ENCODE measurements at places on chromosomes 7 and 10.

GRCh38 chr10:97921581-97922021, 72.0 kb downstream of the GOLGA7B start:
- DNase-seq = no peak

- DNase-seq = no peak
Observed at GRCh38 chr7:41576166-41576565, 126.7 kb downstream of the INHBA start.

DNA sequence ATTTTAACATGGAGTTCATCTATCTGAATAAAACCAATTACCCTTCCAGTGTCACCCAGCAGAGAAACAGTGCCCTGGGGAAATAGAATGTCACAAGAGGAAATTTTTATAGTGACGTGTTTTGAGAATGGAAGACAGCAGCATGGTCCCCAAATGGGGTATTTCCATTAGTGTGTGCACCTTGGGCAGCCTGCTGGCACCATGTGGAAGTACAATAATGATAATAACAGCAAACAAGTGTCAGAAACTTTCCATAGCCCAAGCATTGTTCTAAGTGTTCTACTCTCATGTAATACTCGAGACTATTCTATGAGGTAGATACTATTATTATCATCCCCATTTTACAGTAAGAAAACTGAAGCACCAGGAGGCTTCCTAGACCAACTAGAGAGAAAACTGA, 2.2 kb upstream of the PDE1C start:
- DNase-seq = no peak

GRCh38 chr10:4213441-4213840, 428.4 kb upstream of the KLF6 start:
- DNase-seq = no peak

- DNase-seq = no peak
Observed at GRCh38 chr7:1649751-1650326, 20.2 kb upstream of the ELFN1 start.

DNA sequence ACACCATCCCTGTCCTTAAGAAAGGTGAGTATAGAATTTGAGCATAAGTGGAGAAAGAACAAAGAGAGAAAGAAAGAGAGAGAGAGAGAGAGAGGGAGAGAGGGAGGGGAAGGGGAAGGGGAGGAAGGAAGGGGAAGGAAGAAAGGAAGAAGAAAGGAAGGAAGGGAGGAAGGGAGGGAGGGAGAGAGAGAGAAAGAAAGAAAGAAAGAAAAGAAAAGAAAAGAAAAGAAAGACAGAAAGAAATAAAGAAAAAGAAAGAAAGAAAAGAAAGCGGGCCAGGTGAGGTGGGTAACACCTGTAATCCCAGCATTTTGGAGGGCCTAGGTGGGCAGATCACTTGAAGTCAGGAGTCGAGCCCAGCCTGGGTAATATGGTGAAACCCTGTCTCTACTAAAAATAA, 19.9 kb downstream of the CCL24 start:
- DNase-seq = no peak

- no peak for DNase-seq
Observed at GRCh38 chr7:135859538-135859937, 110.9 kb upstream of the FAM180A start.

GRCh38 chr10:76552091-76552873, 1085.3 kb downstream of the KCNMA1 start:
- DNase-seq = no peak

DNA sequence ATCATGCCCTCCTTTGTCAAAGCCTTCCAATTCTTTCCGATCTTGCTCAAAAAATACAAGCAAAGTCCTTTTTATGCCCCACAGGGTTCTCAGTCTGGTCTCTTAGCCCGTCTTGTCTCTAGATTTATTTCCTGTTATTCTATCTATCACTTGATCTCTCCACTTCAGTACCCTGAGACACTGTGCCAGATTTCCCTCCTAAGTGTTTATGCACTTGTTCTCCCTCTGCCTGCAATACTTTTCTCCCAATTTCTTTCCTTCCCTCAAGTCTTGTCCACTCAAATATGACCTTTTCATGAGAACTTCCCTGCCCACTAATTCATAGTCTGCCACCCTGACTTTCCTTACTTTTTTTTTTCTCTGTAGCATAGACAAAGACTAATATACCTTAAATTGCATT, 141.4 kb downstream of the MBL2 start:
- DNase-seq = no peak

DNA sequence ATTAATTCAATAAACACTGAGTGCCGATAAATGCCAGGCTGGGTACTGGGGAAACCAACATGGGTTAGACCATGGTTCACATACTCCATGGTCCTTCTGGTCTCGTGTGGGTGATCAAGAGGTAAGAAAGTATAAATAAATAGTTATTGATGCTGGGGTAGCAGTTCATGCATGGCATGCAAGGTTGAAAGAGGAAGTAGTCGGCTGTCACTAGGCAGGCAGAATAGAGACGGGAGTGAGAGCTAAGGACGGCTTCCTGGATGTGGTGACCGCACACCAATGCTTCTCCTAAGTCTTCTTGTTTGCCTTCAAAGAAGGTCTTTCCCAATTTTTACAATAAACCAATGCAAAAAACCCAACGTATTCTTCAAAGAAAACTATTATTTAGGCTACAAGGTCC, 208.6 kb downstream of the ADAM12 start:
- no peak for DNase-seq

- DNase-seq = no peak
Observed at GRCh38 chr7:77631820-77632219, 64.4 kb upstream of the RSBN1L start.

GRCh38 chr10:70528741-70529362, 50.3 kb downstream of the PALD1 start:
- DNase-seq = no peak

DNA sequence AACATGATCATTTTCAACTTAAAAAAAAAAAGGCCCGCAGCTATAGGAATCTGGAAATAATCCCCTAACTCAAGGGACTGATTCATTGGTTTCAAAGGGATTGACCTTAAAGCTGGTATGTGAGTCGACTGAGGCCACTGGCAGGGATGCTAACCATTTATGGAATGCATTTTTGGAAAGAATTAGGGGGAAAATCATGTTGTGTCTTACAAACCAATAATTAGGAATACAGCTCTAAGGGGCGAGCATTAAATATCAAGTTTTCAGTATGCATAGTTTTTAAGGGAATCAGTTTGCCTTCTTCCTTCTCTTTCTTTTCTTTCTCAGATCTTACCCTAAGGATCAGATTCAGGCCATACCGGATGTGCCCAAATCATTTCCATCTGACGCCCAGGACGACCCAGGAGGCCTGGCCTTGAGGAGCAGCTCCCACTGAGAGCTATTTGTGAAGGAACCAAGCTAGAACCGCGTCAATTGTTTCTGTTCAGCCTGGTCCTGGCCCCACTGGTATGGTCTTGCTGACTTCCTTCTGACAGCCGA, 48.7 kb downstream of the BPGM start:
- no peak for DNase-seq

GRCh38 chr10:64798297-64798696, 1277.1 kb downstream of the REEP3 start:
- DNase-seq = no peak
